ENCODE measurements at places on chromosomes 16 and 17.

DNA sequence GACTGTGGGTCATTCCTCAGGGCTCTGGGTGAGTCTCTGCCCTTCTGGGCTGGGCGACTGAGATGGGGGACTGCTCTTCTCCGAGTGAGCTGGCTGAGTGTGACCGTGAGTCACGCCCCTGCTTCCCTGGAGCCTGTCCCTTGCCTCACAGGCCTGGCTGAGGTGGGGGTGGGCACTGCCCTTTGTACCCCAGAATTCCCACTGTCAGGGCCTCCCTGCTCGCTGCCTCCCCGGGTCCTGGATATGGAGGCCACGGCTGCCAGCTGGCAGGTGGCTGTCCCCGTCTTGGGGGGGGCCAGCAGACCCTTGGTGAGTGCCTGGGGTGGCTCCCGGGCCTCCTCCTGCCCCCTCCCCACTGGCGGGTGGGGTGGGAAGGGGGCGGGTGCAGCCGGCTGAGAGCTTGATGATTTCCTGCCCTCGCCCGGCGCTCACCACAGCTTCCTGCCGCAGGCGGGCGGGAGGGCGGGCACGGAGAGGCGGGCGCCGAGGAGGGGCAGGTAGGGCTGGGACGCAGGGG lies at the start of gene LAT:
LAT (plus strand) TSS at position 434 of the 517 bp plus-strand sequence. CDS start 366 bp downstream, outside the sequence.
- no peak for DNase-seq

- no peak for DNase-seq
Observed at GRCh38 chr17:80929449-80929848, 62.2 kb upstream of the CHMP6 start.

DNA sequence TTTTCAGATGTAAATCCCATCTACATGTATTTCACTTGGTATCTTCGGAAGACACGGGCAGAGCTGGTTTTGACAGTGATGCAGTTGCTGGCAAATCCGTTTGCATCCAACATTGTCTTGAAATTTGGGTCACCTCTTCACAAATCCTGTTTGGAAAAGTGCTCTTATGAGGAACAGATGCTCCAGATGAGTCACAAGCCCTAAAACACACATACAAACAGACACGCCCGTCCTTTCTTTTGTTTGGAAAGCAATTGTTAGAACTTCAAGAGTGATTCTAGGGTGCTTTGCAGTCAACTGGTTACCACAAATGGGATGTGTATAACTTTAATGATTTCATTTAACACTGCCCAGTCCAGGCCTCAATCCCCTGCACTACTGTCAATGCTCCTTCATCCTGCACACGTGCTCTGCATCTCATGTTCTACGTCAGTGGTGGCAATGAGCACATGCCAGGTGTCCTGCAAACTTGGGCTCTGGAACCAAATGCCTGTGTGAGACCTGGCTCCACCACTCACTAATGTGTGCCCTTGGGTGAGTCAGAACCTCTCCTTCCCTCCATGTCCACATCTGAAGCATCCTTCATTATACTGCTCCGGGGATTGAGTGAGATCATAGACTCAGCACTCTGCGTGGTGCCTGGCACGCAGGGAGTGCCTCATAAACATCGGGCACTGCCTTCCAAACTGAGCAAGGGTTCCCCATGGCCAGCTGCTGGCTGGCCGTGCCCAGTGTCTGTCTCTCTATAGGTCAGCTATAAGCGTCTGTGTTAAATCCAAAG lies 19.3 kb upstream of the FOXF1 start:
- no peak for DNase-seq

- DNase-seq = no peak
Observed at GRCh38 chr17:67676305-67676704, 41.4 kb upstream of the NOL11 start.

DNA sequence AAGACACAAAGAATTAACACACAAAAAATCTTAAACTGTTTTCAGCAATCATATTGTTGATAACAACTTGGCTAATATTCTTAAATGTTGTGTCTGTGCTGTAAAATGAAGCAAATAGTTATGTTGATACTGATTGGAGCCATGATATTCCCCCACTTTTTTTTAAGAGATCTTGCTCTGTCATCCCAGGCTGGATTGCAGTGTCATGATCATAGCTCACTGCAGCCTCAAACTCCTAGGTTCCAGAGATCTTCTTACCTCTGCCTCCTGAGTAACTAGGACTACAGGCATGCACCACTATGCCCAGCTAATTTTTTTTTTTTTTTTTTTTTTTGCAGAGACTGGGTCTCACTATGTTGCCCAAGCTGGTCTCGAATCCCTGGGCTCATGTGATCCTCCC lies 26.0 kb downstream of the BBS2 start:
- DNase-seq = no peak

- DNase-seq = no peak
Observed at GRCh38 chr17:31381165-31381668, 10.3 kb upstream of the RAB11FIP4 start.

DNA sequence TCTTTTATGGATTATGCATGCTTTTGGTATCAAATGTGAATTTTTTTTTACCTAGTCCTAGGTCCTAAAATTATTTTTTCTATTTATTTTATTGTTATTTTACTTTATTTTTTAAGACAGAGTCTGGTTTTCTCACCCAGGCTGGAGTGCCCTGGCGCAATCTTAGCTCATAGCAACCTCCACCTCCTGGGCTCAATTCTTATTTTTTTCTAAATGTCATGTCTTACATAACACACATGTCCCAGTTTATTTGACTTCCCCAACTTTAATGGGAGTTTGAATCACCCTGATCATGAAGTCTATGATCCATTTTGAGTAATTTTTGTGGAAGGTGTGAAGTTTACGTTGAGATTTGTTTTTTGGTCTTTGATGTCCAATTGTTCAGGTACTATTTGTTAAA lies 3.3 kb upstream of the CCL18 start:
- DNase-seq = no peak

DNA sequence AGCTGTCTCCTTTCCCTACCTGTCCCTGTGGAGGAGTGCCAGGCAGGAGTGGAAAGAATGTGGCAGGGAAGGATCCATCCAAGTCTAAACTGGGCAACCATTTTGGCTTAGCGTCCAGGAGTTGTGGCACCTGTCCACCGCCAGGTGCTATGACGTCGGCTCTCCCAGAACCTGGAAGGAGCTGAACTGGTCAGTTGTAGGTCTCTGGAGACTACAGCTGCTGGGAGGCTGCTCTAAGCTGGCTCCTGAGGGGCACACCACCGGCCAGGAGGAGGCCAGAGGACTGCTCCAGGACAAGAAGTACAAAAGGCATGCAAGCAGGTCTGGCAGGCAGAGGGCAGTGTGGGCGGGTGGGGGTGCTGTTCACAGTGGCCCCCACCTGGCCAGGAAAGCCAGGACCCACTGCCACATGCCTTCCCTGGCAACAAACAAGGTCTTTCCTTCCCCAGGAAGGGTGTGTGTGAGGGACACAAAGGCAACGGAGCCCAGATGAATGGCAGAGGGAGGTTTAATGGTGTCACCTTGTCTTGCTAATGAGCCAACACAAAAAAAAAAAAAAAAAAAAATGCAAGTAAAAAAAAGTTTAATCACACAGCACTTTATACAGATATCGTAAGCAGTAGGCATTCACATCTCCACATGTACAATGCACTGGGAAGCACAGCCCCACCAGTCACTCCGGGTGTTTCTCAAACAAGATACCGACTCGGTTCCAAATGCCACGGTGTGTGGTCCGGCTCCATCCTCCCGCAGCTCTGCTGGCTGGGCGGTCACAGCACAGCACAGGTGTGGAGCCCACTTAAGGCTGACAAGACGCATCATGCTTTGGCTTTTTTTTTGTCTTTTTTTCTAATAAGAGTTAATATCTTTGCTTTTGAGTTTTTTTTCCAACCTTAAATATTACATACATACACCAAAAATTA lies 4.8 kb downstream of the SPHK1 start:
- no peak for DNase-seq

DNA sequence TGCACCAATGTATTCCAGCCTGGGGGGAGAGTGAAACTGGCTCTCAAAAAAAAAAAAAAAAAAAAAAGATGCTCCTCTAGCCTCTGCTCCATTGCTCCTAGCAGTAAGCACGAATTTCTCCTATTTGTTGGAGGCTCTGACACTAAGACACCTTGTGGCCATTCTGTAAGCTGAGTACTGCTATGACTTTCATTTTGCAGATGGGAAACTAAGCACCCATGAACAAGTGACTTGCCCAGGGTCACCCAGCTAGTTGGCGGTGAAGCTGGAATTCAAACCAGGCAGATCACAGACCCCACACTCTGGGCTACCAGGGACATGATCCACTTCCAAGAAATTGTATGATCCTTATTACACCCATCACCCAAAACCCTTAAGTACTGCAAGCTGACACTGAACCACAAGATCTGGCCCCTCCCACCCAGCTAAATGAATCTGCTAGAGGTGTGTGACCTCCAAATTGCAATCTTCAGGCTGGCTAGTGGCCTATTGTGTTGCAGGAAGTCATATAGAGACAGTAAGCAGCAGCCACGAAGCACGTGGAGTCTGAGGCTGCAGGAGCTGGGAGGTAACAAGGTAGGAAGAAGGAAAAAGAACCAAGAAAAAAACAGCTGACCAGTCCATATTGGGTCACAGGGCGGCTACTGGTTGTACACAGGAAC lies 209.4 kb downstream of the XYLT1 start:
- DNase-seq = no peak

GRCh38 chr17:49545806-49546545 lies 29.7 kb upstream of the NXPH3 start:
- DNase-seq = peak; percentile 45

- DNase-seq = no peak
Observed at GRCh38 chr16:70780546-70780945, 20.4 kb downstream of the VAC14 start.

- DNase-seq = no peak
Observed at GRCh38 chr16:50251375-50252081, 14.8 kb upstream of the ADCY7 start.

- DNase-seq = peak; percentile 26
Observed at GRCh38 chr17:35540589-35541404, 3.3 kb upstream of the SLFN12L start.

DNA sequence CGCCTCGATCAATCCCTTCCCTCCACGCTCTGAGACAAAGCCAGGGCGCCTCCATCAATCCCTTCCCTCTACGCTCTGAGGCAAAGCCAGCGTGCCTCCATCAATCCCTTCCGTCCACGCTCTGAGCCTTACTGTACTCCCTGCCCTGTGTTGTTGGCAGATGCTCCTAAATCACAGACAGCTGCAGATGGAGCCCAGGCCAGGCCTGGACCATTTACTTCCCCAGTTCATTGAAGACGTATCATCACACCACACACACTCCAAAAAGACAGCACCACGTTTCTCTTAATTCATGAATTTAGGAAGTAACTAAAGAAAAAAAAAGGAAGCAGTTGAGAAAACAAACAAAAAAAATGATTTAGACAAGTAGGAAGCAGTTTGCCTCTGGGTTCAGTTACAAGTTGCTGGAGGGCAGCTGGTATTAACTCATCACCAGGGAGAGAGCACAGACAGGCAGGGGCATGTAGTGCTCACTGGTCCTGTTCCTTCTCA lies 7.4 kb upstream of the CD300LD start:
- DNase-seq = no peak

GRCh38 chr16:30040221-30040620 lies 9.2 kb upstream of the TLCD3B start:
- no peak for DNase-seq

Data from femur (tissue), 1 donor.